ENCODE measurements at places on chromosomes 3 and 15. TPM values are rescaled to one million over a fixed set of nuclear protein-coding genes. Genes with fewer than 3 reads are reported as not detected.

The TATDN2 gene
- total RNA-seq, result 90.6 TPM

The ZNF502 gene
- total RNA-seq, result 0.56 TPM

The HDDC3 gene
- 33.4 TPM for total RNA-seq

The IL17RB gene
- total RNA-seq, result 2.3 TPM

The CLDN1 gene
- total RNA-seq, result 0.07 TPM

The SLC12A1 gene
- not detected for total RNA-seq

The CCDC39 gene
- not detected for total RNA-seq

The MASP1 gene
- not detected for total RNA-seq

The RAB43 gene
- 64.3 TPM for total RNA-seq

The CKMT1A gene
- not detected for total RNA-seq

The SLC9A9 gene
- 19.3 TPM for total RNA-seq

The CCDC14 gene
- 34.2 TPM for total RNA-seq

The MYRIP gene
- not detected for total RNA-seq

The ADAMTS7 gene
- 0.15 TPM for total RNA-seq

The C3orf85 gene
- total RNA-seq, result not detected

The C3orf80 gene
- 0.17 TPM for total RNA-seq

The CLRN1 gene
- total RNA-seq, result not detected

The ITPKA gene
- 2.1 TPM for total RNA-seq

The PTH1R gene
- not detected for total RNA-seq

The SERINC4 gene
- 0.17 TPM for total RNA-seq

The ASB14 gene
- total RNA-seq, result not detected

The TRIM42 gene
- total RNA-seq, result not detected

The CASR gene
- total RNA-seq, result not detected

The SLC30A4 gene
- total RNA-seq, result 3.7 TPM

The IL16 gene
- total RNA-seq, result 237 TPM

The TRPM1 gene
- not detected for total RNA-seq

The PSTPIP1 gene
- 224 TPM for total RNA-seq

The SLC24A5 gene
- not detected for total RNA-seq

The HCN4 gene
- total RNA-seq, result not detected

The GPD1L gene
- 20.6 TPM for total RNA-seq

The CYP11A1 gene
- not detected for total RNA-seq

The ISLR2 gene
- total RNA-seq, result not detected

The LXN gene
- 12.0 TPM for total RNA-seq

The USP19 gene
- 71.7 TPM for total RNA-seq

The HGD gene
- total RNA-seq, result 0.61 TPM

The CPNE9 gene
- 0.59 TPM for total RNA-seq

The UBL7 gene
- 46.1 TPM for total RNA-seq
